ENCODE measurements at places on chromosomes 3 and 15.

GRCh38 chr3:147411238-147411814, 2.2 kb downstream of the ZIC1 start:
- DNase-seq: no peak

DNA sequence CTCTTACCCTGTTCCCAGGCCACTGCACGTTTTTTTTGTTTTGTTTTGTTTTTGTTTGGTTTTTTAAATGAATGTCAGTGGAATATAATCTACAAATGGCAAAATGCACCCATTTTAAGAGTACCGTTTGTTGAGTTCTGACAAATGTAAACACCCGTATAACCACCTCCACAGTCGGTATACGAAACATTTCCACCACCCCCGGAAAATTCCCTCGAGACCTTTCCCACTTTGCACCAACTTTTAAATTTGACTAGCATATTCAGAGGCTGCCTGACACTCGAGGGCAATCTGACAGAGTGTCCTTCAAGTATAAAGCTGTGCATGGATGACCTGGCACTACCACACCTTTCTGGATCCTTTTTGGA, 613 bp upstream of the ARHGEF3 start:
- peak; percentile 43 for DNase-seq

DNA sequence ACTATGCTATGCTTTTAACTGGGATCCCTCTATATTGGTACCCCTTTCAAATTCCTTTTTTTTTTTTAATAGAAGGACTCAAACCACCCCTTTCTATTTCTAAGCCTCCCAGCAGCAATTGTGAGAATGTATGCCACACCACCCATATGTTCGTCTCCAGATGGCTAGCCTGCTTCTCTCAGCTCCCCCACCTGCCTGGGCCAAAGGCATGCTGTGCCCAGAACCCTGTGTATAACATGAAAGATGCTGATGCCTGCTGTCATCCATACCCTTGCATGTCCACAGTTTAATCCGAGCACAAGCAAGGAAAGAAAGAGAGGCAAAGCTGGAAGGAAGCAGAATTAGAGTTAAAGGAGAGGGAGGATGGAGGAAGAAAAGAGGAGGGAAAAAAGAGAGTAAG, 159.5 kb upstream of the CNTN6 start:
- no peak for DNase-seq

GRCh38 chr3:192980632-192981031, 63.0 kb upstream of the MB21D2 start:
- DNase-seq: no peak

DNA sequence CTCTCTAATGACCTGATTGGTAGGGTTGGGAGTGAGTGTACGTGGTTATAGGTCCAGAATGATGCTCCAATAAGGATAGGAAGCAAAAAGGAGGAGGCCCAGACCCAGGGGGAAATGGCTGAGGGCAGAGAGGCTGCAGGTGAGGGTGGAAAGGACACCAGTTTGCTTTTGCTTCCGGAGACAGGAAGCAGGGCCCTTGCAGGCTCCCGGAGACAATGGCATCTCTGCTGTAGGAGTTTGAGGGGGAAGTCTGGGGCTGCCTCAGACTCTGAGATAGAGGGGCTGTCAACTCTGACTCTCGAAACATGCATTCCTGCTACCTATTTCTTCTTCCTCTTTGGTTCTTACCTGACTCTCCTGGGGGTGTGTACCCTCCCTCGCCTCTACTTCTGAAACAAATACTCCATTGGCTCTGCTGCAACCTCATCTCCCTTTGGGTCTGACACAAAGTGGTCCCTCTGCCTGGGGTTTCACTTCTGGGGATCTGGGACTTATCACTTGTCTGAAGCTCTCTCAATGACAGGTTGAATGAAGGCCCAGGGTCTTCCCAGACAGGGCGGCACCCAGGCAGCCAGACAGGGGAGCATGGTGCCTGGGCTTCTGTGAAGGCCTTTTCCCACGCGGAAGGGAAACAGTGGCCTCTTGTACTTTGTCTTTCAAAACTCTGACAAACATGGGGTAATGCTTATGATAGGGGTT, 61.5 kb downstream of the CHRD start:
- no peak for DNase-seq

GRCh38 chr3:111910806-111911205, 51.7 kb downstream of the PHLDB2 start:
- DNase-seq: no peak

GRCh38 chr3:155991847-155992246, 121.4 kb downstream of the GMPS start:
- no peak for DNase-seq

DNA sequence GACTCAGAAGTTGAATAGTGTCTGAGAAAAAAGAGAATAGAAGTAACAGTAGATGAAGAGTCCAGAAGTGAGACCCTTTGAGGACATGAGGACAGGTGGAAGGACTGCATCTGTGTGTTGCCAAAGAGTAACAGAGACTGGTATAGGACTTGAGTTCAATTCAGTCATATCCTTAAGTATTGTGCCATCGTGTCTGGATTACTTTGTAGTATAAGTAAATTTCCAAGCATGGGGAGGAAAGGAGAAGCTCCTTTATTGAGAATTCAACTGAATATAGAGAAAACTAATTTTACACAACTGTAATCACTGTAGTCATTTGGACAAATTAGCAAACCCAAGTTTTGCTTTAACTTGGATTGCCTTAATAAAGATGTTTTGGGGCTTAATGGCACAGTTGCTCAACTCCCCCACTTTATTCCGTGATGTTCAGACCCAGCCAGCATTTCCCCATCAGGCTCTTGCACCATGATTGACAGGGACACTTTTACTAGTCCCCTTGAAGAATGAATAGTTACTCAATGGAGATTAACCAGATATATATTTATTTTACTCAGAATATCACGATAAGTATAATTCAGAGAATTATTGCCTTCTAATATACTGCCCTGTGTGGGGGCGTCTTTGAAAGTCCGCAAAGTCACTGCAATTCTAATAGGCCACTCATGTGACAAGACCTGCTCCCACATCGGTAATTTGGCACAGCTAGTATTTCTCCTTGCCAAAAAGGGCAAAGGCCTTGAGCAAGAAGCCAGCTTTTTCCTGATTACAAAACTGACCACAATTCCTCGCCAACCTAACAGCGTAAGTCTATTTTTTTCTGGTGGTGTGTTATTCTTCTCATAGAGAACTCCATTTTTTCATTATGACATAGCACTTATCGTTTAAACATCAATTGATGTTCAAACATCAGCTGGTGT, 61.3 kb downstream of the PPARG start:
- no peak for DNase-seq

- DNase-seq: peak; percentile 71
Measured at GRCh38 chr3:156816794-156817645, 9.1 kb upstream of the LEKR1 start.

- DNase-seq: no peak
Measured at GRCh38 chr3:1506090-1506489, 413.3 kb downstream of the CNTN6 start.
